RWPE2 (cell line): ENCODE measurements at places on chromosomes 2 and 18.

GRCh38 chr2:70009762-70010575, 48.5 kb upstream of the ASPRV1 start:
- no peaks in the 10 kb centered on the region for H3K4me1 ChIP-seq
- DNase-seq = no peak
- no peak overlapping the region for H3K27ac ChIP-seq
- no peak overlapping the region for H3K4me3 ChIP-seq
- H3K27me3 ChIP-seq = no peaks in the 10 kb centered on the region

- H3K4me3 ChIP-seq = no peak overlapping the region
- DNase-seq = no peak
- H3K4me1 ChIP-seq = no peaks in the 10 kb centered on the region
- H3K27ac ChIP-seq = no peak overlapping the region
- no peaks in the 10 kb centered on the region for H3K27me3 ChIP-seq
Measured at GRCh38 chr2:40287195-40287594, 164.7 kb downstream of the SLC8A1 start.

- no peak for DNase-seq
- H3K4me3 ChIP-seq = no peak overlapping the region
- H3K36me3 ChIP-seq = no peaks in the 10 kb centered on the region
- H3K27me3 ChIP-seq = peaks cover 47% of the 10 kb centered on the region
Measured at GRCh38 chr2:240662681-240663080, 20.0 kb downstream of the AQP12B start.

DNA sequence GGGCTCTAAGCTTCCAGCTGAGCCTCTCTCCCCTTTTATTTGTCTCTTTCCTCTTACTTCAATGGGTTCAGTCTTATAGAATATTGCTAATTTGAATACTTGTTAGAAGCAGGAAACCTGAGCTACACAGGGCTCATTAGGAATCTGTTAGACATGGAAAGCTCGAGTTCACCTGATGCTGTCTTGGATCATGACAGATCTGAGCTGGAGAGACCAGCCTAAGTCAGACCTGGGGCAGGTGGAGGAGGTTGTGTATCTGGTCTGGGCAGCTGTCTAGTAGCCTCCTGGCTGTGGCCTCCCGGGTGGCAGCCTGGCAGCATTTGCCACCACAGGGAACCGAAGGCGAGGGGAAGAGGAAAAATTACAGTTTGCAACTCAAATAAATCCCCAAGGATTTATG, 185.9 kb downstream of the ICOS start:
- no peaks in the 10 kb centered on the region for H3K4me1 ChIP-seq
- H3K36me3 ChIP-seq = no peaks in the 10 kb centered on the region
- no peaks in the 10 kb centered on the region for H3K27me3 ChIP-seq
- H3K27ac ChIP-seq = no peak overlapping the region

DNA sequence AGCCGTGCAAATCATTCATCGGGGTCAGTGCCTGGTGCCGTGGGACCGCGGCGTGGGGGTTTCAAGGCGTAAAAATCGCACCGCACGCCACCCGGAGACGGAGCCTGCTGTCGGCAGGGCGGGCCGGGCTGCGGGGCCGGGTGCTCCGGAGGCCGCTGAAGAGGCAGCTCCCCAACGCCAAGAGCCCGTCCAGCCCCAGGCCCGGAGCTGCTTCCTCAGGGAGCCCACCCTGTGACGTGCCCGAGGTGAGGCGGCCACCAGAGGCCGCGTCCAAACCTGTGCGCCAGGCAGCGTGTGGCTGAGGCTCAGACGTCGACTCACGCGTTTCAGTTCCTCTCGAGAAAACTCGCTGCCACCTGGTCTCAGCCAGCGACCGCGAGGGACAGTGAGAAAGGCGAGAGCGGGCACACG, 98.1 kb downstream of the NFATC1 start:
- no peak overlapping the region for H3K27ac ChIP-seq
- DNase-seq = peak; percentile 49
- no peaks in the 10 kb centered on the region for H3K4me1 ChIP-seq
- no peaks in the 10 kb centered on the region for H3K27me3 ChIP-seq
- no peaks in the 10 kb centered on the region for H3K36me3 ChIP-seq

GRCh38 chr2:149136111-149136510, 97.6 kb downstream of the LYPD6B start:
- H3K4me3 ChIP-seq = no peak overlapping the region
- no peaks in the 10 kb centered on the region for H3K27me3 ChIP-seq
- no peaks in the 10 kb centered on the region for H3K36me3 ChIP-seq
- no peaks in the 10 kb centered on the region for H3K4me1 ChIP-seq
- DNase-seq = no peak

GRCh38 chr2:584863-585823, 92.1 kb downstream of the TMEM18 start:
- H3K4me3 ChIP-seq = no peak overlapping the region
- H3K4me1 ChIP-seq = no peaks in the 10 kb centered on the region
- no peak overlapping the region for H3K27ac ChIP-seq
- H3K36me3 ChIP-seq = no peaks in the 10 kb centered on the region
- DNase-seq = no peak
- H3K27me3 ChIP-seq = no peaks in the 10 kb centered on the region

GRCh38 chr2:170680172-170680941, 34.8 kb upstream of the SP5 start:
- H3K4me3 ChIP-seq = no peak overlapping the region
- H3K36me3 ChIP-seq = no peaks in the 10 kb centered on the region
- DNase-seq = no peak
- no peaks in the 10 kb centered on the region for H3K27me3 ChIP-seq
- no peak overlapping the region for H3K27ac ChIP-seq
- H3K4me1 ChIP-seq = no peaks in the 10 kb centered on the region

GRCh38 chr2:72897785-72898584, 10.8 kb downstream of the SPR start:
- no peak for DNase-seq
- peaks cover 9% of the 10 kb centered on the region for H3K27me3 ChIP-seq

- H3K4me1 ChIP-seq = no peaks in the 10 kb centered on the region
- H3K27me3 ChIP-seq = peaks cover 41% of the 10 kb centered on the region
- H3K27ac ChIP-seq = no peak overlapping the region
- no peak overlapping the region for H3K4me3 ChIP-seq
- DNase-seq = no peak
Measured at GRCh38 chr2:239774933-239775622, 250.1 kb downstream of the NDUFA10 start.

GRCh38 chr2:25304321-25304720, 37.4 kb downstream of the DNMT3A start:
- DNase-seq = no peak
- no peak overlapping the region for H3K27ac ChIP-seq
- no peak overlapping the region for H3K4me3 ChIP-seq
- no peaks in the 10 kb centered on the region for H3K27me3 ChIP-seq

- no peaks in the 10 kb centered on the region; the same call in 1 of the 2 replicates for H3K36me3 ChIP-seq
- no peaks in the 10 kb centered on the region for H3K27me3 ChIP-seq
- H3K4me1 ChIP-seq = no peaks in the 10 kb centered on the region
- no peak for DNase-seq
- H3K4me3 ChIP-seq = no peak overlapping the region
Measured at GRCh38 chr2:187500585-187501359, 52.7 kb upstream of the CALCRL start.

- peak overlapping the region; percentile 75 for H3K27ac ChIP-seq
- H3K4me1 ChIP-seq = peaks cover 26% of the 10 kb centered on the region
- H3K36me3 ChIP-seq = peaks cover 53% of the 10 kb centered on the region
- no peaks in the 10 kb centered on the region for H3K27me3 ChIP-seq
- H3K4me3 ChIP-seq = peak overlapping the region; percentile 98
Measured at GRCh38 chr2:10811517-10811916, 1.1 kb downstream of the PDIA6 start.

- no peaks in the 10 kb centered on the region for H3K27me3 ChIP-seq
- H3K27ac ChIP-seq = no peak overlapping the region
- no peak overlapping the region for H3K4me3 ChIP-seq
Measured at GRCh38 chr18:30404422-30404821, 638.1 kb downstream of the DSC3 start.

DNA sequence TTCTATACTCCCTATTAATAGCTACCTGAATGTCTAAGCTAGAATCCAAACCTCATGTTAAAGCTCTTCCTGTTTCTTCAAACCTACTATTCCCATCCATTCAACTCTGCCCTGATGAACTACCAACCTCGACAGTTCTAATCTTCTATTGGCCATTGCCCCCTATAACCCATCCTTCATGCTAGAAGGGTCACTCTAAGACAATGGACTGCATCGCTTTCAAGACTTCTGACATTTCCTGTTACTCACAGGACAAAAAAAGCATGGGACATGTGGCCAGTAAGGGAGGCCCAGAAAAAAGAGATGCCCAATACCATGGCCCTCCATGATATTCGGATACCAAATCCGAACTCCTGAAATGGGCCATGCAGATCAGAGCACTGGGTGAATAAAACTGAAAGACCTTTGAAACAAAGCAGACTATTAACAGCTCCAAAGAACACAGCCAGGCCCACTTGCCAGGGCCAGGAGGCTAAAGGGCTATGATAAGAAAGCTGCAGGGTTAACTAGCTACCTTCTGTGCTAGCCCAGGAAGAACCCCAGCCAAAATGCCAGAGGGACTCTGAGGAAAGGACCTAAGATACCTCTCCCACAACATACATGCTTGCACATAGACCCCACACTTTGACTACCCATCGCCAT, 4.5 kb downstream of the B4GALT6 start:
- no peaks in the 10 kb centered on the region for H3K27me3 ChIP-seq
- H3K4me1 ChIP-seq = peaks cover 54% of the 10 kb centered on the region
- DNase-seq = no peak
- no peaks in the 10 kb centered on the region for H3K36me3 ChIP-seq
- H3K4me3 ChIP-seq = no peak overlapping the region
